Bronchial smooth muscle cell (primary cell): ENCODE measurements at places on chromosomes 6 and 20. TPM values are rescaled to one million over a fixed set of nuclear protein-coding genes. Genes with fewer than 3 reads are reported as not detected.

HDGFL1 gene
- total RNA-seq: not detected in 2 replicates

ALDH5A1 gene
- 0.09 and 0.16 TPM in 2 replicates for total RNA-seq

RBPJL gene
- total RNA-seq: not detected in 2 replicates

CALHM6 gene
- 0.79 TPM in 1 of 2 replicates, not detected in the other for total RNA-seq

TLDC2 gene
- 0.09 and 0.32 TPM in 2 replicates for total RNA-seq

ATP9A gene
- total RNA-seq: 38.3 and 64.9 TPM in 2 replicates

PPP1R16B gene
- under 0.01 TPM in 2 replicates for total RNA-seq

ELOVL2 gene
- total RNA-seq: not detected in 2 replicates
